ENCODE measurements at places on chromosomes 2 and 18. TPM values are rescaled to one million over a fixed set of nuclear protein-coding genes. Genes with fewer than 3 reads are reported as not detected.

Gene GKN1
- not detected for total RNA-seq

DNA sequence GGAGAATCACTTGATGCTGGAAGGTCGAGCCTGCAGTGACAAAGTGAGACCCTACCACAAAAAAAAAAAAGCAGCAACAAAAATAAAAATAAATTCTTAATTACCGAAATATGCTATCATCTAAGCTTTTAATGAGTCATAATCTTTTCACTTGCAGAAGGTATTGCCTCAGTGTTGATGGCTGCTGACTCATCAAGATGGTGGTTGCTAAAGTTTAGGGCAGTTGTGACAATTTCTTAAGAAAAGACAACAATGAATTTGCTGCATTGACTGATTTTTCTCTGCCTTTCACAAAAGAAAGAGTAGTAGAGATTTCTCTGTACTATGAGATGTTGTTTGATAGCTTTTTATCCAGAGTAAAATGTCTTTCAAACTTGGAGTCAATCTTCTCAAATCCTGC lies 1809.0 kb downstream of the SUCLG1 start:
- no peak for DNase-seq

GRCh38 chr18:25345081-25345866 lies 6.7 kb downstream of the ZNF521 start:
- no peak for DNase-seq

DNA sequence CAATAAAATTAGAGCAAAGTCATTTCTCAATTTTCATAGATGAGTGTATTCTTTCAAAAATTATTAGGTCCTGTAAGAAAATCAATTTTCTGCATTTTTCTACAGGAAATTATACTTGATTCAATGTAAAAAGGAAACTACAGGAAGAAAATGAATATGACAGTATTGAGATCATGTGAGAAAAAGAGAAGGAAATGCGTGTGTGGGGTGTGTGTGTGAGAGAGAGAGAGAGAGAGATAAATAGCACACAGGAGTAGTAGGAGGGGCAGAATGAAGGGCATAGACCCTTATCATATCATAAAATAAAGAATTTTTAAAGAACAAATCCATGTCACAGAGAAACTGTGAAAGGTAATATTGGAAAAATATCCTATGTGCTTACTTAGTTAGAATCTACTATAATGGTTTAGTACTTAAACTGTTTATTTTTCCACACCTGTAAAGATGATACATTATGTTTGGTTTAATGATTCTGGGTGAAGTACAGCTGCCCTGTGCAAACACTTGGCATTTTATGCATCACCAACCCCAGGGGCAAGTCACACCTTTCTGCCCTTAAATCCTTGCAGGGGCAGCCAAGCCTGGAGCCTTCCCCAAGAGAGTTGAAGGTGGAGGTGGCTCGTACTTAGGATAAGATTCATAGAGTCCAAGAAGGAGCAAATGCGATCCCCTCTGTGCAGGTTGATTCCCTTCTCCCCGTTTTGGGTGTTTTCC lies 276.4 kb downstream of the TGIF1 start:
- no peak for DNase-seq

- no peak for DNase-seq
Measured at GRCh38 chr2:75892490-75892889, 181.8 kb upstream of the GCFC2 start.
